Stimulated activated naive CD4-positive, alpha-beta T cell treated with Interleukin-2 at 50 U/mL for 16 hours (primary cell): ENCODE measurements at places on chromosomes 3 and 15.

- no peak for DNase-seq
These were observed 32.6 kb downstream of the MAP2K5 start for GRCh38 chr15:67575039-67575502.

DNA sequence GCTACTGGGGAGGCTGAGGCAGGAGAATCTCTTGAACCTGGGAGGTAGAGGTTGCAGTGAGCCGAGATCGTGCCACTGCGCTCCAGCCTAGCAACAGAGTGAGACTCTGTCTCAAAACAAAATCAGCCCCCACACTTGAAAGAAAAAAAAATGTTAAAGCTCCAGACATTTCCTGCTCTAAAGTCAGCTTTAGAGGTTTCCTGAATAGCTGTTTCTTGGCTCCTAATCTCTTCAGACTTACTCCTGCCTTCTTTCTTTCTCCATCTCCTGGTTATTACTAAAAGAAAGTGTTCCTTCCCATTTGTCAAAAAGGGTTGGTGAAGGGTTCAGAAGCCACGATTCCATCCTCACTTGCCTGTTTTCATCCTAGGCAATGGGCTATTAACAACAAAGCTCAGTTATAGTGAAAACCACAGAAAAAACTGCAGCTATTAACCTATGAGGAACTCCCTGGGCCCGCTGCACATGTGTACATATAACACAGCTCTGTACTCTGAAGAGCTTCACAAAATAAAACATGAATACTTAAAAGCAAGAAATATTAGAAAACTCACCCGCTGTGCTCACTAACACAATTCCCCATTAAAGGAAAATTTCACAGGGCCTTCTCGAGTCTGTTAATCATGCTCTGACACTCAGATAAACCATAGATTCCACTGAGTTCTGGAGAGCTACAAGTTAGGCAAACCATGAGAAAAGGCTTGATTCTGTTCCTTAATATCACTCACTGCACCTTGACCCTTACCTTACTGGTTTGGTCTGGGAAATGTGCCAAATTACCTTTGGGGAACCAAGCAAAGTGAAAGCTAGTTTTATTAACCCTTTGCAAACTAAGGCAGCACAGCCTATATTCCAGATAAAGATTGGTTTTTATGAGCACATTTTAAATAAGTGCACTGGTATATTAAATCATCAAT is 89.9 kb upstream of the TSPAN3 start:
- no peak for DNase-seq

DNA sequence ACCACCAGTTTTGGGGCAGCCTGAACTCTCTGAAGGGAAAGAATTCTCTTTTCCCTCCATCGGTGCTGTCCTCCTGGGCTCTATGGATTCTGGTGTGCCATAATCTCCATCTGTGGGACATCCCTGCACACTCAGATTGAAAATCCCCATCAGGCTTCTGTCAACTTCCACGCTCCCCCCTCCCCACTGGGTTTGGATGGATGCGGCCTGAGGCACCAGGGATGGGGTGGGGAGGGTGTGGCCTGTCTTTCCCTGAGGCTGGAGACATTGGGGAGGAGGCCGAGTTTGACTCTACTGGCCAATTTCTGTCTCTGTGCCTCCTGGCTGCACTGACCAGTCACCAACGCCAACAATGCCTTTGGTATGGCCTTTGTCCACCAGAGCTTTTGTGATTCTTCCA is 16.3 kb upstream of the FBLN2 start:
- no peak for DNase-seq

GRCh38 chr3:141815667-141816066 is 52.5 kb downstream of the GRK7 start:
- no peak for DNase-seq

DNA sequence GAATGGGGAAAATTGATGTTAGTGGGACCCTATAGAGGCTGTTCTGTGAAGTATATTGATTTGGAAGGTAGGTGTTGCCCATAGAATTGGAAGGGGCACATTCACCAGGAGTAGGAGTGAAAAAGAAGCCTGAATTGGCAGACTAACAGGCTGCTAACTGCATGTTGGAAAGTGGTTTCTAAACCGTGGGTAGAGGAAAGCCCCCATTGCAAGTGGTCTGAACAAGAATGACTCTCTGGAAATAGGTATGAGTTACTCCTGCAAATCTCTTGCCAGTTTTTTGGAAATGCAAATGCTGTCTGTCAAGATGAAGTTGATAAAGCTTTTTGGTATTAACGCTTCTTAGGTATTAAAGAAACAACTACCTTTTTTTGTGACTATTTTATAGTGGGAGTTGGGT is 3.5 kb downstream of the UBE2E1 start:
- no peak for DNase-seq

DNA sequence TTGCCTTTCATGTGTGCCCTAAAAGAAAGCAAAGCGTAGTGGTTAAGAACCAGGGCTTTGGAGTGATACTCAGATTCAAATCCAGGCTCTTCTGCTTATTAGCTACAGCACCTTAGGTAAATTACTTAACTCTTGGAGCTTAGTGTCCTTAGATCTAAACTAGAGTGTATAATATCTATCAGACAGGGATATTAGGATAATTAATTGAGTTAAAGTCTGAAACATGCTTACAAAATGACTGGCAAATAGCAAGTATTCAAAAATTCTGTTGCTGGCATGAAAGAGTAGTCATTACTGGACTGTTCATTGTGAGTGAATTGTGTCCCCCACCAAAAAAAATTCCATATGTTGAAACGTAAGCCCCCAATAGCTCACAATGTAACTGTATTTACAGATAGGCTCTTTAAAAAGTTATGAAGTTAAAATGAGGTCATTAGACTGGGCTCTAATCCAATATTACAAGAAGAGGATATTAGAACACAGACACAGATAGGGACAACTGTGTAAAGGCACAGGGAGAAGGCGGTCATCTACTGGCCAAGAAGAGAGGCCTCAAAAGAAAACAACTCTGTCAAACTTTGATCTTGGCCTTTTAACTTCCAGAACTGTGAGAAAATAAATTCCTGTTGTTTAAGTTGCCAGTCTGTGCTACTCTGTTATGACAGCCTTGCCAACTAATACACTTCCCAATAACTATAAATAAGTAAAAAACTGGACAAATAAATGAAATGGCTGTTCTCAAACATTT is 60.4 kb upstream of the LRRC3B start:
- DNase-seq = no peak

GRCh38 chr15:23402140-23402539 is 44.9 kb downstream of the GOLGA6L2 start:
- no peak for DNase-seq

DNA sequence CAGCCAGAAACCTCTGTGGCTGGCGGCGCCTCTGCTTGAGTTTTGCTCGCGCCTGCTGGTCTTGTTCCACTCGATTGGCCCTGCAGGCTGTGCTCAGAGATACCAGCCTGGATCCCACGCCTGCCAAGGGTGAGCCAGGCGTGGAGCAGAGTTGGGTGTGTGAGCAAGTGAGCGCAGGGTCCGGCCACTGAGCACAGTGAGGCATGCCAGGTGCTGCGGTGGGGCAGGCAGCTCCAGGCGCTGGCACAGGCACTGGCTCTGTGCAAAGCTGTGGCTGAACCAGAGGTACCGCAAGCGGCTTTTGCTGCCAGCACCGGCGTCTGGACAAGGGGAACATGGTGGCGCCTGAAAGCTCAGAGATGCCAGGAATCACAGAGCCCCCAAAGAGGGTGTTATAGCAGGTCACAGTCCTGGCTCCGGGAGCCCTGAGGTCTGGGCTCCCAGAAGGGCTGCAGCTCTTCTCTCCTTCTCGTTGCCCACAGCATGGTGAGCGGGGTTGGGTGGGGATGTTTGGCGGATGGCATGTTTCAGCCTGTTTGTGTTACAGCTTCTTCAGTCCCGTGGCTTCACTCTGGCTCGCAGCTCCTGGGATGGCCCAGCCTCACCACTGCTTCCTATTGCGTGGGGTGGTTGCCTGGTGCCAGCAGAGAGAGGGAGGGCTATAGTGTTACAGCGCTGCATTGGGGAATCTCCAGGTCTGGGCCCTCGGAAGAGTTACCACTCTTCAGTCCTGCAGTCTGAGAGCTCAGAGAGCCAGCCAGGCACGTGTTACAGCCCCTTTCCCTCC is 73.9 kb downstream of the NR1D2 start:
- no peak for DNase-seq

- DNase-seq = no peak
These were observed 16.2 kb upstream of the ABI3BP start for GRCh38 chr3:101009386-101009785.

DNA sequence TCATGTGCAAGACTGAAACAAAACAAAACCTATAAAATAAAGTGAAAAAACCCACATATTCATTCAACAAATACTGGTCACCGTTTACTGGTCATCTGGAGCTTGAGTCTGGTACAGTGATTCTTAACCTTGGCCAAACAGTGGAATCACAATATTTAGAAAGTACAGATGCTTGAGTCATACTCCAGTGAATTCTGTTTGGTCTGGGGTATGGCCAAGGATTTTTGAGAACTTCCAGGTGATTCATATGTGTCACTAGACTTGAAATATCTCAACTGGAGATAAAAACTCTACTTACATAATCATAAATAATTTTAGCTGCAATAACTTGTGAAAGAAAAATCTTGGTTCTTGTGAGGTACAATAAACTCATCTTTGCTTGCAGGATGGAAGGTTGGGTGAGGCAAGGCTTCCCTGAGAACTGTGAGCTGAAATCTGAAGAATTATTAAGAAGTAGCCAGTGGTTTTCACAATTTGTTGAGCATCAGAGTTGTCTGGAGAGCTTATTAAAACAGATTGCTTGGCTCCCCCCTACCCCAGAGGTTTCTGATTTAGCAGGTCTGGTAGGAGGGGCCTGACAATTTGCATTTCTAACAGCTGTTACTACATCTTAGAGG is 9.6 kb downstream of the NEK11 start:
- DNase-seq = no peak

DNA sequence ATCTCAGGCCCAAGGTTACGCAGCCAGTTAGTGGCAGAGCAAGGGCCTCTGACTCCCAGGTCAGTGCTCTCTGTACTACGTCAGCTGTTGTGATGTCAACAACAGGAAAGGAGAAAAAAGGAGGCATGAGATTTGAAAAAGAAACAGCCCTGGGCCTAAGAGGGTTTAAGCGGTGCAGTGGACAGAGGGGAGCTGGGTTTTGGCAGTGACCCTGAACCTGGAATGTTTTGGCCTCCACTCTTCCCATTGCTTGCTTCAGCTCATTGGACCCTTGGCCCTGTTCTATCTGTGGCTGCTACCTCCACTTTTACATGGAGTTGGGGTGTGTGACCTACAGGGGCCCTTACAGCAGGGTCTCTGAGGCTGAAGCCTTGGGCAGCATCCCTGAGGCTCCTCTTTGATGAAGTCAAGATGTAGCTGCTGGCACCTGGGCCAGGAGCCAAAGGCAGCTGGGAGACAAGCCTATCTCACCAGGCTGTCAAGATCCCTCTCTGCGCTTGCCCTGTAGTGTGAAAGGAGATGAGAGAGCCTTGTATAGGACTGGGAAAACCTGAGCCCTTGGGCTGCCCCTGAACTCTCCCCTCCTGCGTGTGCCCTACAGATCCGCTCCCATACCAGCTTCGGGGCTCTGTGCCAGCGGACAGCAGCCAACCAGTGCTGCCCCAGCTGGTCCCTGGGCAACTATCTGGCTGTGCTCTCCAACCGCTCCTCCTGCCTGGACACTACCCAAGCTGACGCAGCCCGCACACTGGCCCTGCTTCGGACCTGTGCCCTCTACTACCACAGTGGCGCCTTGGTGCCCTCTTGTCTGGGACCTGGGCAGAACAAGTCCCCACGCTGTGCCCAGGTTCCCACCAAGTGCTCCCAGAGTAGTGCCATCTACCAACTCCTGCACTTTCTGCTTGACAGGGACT is 8.7 kb downstream of the DISP2 start:
- no peak for DNase-seq

- no peak for DNase-seq
These were observed 6.4 kb upstream of the C15orf39 start for GRCh38 chr15:75195122-75195765.

DNA sequence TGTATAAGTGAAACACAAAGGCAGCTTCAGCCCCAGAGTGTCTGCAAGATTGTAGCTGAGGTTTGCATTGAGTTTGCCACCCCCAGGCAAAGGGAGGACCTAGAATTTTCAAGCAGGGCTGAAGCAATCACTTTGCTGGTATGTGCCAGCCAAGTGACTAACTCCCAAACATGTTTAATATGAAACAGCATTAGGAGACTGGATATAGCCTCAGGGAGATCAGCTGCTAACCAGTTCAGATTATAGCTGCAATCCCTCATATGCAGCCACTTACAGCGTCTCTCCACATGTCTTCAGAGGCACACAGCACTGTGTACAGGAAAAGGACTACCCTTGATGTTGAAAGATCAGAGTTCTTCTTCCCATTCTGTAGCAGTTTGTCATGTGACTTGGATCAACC is 38.4 kb upstream of the PPP2R3A start:
- DNase-seq = no peak

DNA sequence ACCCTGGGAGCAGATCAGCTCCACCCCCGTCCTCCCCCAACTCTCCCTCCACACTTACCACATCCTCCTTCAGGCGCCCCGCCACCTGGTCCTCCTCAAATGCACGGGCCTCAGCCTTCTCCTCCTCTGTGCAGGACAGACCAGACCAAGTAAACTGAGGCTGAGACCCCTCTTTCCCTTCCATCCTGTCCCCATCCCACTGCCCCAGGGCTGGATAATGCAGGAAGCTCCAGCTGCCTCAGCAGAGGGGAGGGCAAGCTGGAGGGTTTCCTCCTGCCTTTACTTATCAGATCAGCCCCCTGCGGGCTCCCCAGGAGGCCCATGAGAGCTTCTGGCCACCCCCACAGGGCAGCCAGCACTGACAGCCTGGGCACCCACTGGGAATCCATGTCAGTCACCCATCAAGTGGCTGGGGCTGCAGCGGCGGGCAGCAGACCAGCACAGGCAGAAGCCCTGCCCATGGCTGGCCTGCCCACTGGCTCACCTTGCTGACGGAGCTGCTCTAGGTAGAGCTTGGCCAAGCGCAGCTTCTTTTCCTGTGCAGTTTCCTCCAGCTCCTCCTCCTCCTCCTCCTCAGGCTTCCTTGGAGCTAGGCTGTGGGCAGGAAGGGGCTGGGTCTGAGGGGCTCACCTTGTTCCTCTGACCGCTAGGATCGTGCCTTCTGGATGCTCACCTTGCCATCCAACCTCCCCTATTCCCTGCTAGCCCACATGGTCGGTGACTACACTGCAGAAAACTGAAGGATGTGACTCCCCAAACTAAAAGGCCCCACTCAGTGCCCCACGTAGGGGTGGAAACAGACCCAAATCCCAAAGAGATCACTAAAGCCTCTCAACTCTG is 3.9 kb downstream of the RRP9 start:
- no peak for DNase-seq

DNA sequence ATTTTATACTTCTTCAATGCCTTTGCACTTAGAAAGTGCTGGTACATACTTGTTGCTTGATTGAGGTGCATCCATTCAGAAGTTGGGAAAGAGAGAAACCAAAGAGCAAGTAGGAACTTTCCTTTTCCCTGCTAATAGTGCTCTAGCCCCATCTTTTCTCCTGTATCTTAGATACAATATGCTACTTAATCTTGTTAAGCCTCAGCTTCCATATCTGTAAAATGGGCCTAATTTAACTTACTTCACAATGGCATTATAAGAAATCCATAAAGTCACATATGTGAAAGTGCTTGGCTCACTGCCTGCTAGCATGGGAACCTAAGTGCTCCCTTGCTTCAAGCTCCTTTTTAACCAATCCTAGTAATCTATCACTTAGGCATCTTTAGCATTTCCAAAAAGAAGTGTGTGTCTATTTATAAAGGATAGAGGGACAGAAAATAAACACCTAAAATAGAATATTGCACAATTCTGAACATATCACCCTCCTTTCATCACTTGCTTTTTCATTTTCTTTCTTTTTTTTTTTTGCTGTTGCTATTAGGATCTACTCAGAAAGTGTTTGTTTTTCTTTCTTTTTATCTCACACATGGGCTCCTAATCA is 28.1 kb downstream of the KCNAB1 start:
- no peak for DNase-seq
